HFFc6 (cell line): ENCODE measurements at places on chromosomes 16 and 17. TPM values are rescaled to one million over a fixed set of nuclear protein-coding genes. Genes with fewer than 3 reads are reported as not detected.

GRCh38 chr16:1144476-1145382 lies 8.2 kb upstream of the CACNA1H start:
- DNase-seq, result no peak

The CMTM2 gene
- total RNA-seq, result not detected in 3 replicates

- peak; percentile 58 for DNase-seq
Measured at GRCh38 chr17:42526031-42526444, 10.0 kb upstream of the NAGLU start.

DNA sequence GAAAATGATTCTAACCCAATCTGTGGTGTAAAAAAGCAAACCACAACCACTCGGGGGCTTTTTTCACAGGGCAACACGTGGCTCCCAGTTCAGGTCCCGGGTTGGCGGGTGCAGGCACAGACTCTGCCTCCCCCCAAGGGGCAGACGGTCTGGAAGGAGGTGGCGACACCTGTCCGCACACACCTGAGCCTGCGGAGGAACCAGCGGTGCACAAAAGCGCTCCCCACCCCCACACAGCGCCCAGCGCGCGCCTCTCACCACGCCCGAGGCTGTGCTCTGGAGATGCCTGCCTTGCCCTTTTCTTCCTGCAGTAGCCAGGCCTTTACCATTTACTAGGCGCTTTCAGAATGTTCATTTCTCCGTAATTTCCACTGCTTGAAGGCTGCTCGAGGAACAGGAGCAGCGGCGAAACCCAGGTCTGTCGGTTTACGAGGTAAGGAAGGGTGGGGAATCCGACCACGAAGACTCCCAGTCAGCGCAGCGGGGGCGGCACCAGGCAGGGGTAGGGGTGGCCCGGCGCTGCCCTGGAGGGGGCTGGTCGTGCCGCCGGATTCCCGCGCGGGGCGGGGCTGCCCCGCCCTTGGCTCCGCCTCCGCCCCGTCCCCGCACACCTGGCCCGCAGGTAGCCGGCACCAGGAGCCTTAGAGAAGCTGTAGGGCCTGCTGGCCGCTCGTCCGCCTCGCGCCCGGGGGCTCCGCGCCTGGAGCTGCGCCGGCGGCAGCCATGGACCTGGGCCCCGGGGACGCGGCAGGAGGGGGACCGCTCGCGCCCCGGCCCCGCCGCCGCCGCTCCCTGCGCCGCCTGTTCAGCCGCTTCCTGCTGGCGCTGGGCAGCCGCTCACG lies at the start of gene USP43:
Gene USP43 (plus strand): TSS at position 608 of the 842 bp plus-strand sequence. CDS start 116 bp downstream, at position 724.
- no peak for DNase-seq

DNA sequence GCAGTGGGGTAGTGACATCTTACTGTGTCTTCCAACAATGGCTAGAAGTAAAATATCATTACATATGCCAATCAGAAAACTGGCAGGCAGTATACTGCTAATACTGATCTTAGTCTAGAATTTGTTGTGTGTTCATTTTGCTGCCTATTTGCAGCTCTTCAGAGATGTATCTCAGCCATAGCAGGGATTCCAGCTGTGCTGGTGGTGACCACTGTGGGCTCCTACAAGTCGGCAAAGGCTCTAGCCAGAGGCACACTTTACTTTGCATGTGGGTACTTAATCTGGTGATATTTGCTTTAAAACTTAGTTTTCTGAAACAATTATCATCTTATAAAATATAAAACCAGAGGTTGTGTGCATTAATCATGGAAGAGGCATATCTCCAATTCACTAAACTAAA lies 70.0 kb downstream of the TMC6 start:
- no peak for DNase-seq

DNA sequence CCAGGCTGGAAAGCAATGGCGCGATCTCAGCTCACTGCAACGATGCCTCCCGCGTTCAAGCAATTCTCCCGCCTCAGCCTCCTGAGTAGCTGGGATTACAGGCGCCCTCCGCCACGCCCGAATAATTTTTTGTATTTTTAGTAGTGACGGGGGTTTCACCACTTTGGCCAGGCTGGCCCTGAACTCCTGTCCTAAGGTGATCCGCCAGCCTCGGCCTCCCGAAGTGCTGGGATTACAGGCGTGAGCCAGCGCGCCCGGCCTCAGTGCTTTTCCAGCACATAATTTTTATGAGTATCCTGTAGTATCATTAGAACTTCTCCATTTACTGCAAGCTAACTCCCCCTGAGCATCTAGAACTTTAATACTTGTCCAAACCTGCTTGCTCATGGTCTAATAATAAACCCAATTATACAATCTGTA lies 1.8 kb downstream of the UBE2G1 start:
- no peak for DNase-seq

- no peak for DNase-seq
Measured at GRCh38 chr16:18805257-18805773, 4.0 kb upstream of the ARL6IP1 start.

- DNase-seq, result no peak
Measured at GRCh38 chr17:3049705-3050295, 13.6 kb downstream of the OR1D5 start.

GRCh38 chr16:31258366-31258765 lies 1.4 kb upstream of the ITGAM start:
- DNase-seq, result no peak

DNA sequence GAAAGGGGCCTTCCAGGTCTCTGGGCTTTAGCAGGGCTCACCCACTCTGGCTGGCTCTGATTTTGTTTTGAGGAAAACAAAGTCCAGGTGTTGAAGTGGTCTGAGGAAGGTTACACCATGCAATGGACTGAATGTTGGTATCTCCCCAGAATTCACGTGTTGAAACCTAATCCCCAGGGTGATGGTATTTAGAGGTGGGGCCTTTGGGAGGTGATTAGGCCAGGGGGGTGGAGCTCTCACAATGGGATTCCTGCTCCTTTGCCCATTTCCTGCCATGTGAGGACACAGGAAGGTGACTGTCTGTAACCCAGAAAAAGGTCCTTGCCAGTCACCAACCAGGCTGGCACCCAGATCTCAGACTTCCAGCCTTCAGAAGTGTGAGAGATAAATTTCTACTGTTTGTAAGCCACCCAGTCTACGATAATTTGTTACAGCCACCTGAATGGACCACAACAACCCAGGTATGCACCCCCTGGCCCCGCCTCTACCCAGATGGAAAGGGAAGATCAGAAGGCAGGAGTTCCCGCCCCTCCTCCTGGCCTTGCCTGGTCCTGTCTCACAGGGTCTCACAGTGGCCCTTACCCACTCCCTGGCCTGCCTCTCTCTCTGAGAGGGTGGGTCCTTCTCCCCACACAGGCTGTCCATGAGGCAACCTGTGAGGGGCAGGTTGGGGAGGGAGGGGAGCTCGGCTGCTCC lies 32.0 kb downstream of the LRRC75A start:
- no peak for DNase-seq

The CPPED1 gene
- 56.7 and 64.4 TPM in 2 replicates for total RNA-seq

DNA sequence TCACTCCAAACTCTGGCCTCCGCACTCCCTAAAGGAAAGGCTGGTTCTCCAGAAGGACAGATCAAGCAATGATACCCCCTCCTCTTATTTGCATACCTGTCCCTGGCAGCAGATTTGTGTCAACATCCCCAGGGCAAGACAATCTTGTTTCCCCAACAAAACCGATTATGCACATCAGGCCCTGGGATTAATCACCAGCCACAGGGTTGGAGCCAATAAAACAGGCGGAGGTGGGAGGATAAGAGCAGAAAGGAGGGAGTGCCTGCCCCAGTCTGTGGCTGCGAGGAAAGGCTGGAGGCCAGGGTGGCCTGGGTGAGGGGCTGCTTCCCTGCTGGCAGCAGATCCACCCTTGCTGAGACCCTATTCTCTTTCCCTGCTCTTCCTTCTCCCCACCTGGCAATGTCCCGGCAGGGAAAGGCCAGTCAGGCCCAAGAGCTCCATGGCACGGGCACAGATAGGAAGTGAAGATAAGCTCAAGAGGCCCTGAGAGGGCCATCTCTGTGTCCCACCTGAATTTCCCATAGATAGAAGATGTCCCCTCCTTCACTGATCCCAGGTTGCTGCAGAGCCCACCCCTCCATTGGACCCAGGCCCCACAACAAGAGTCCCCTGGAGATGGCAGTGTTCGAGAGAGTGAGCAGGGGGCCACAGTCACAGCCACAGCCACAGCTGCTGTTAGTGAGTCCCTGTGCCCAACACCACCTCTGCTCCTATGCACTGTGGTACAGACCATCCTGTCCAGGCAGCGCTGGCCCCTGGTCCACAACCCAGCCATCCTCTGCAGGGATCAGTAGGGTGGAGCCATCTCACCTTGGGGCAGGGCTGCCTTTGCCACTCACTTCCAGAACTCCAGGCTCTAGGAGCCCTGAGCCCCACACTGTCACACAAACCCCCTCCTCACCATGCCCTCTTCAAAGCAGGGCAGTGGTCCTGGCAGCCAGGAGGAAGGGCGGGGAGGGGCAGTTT lies 137.5 kb downstream of the SDK2 start:
- no peak for DNase-seq

- no peak for DNase-seq
Measured at GRCh38 chr17:60321336-60322055, 70.4 kb downstream of the USP32 start.

The C16orf74 gene
- total RNA-seq, result 14.4 to 21.0 TPM (median 15.8 TPM) in 3 replicates

DNA sequence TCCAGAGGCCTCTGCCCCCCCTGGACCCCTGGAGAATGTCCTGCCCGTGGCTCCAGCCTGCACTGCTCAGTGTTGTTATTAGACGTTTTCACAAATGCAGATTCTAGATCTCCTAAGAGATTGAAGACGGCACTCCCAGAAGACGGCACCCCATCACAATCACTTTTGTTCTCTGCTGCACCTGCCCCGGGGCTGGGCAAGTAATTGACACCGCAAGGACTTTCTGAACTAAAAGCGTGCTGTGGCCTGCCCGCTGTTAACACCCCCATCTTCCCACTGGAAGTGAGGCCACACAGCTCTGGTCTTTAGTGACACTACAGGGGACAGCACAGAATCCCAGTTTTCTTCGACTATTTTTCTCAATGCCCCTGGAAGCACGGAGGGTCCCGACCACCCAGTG lies 256.9 kb downstream of the ENGASE start:
- DNase-seq, result no peak

The TLE7 gene
- total RNA-seq, result not detected in 3 replicates

DNA sequence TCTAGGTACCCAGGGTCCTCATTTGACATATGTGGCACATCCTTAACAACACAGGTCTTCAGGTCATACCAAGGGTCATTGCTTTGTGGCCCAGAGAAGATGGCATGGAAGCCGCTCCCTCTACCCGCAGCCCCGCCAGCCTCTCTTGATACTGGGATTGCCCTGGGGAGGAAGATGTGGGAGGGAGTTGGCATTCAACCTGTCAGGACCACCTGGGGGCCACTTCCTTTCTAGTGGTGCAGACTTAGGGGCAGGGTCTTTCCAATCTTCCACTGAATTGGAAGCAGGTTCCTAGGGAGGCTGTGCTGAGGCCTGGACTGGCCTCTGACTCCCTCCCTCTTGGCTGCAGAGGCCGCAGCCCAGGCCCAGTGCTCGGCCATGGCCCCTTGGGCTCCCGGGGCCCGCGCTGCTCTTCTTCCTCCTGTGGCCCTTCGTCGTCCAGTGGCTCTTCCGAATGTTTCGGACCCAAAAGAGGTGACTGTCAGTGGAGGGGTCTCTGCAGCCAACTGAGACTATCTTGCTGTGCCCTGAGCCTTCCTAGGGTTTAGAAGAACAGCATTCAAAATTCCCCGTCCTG lies 5.1 kb upstream of the HEXIM1 start:
- DNase-seq, result no peak

- peak; percentile 34 for DNase-seq
Measured at GRCh38 chr16:17313085-17313611, 157.6 kb downstream of the XYLT1 start.

GRCh38 chr17:1124896-1125787 lies 54.6 kb downstream of the ABR start:
- no peak for DNase-seq

GRCh38 chr17:78966123-78966813 lies 13.5 kb downstream of the LGALS3BP start:
- DNase-seq, result no peak

DNA sequence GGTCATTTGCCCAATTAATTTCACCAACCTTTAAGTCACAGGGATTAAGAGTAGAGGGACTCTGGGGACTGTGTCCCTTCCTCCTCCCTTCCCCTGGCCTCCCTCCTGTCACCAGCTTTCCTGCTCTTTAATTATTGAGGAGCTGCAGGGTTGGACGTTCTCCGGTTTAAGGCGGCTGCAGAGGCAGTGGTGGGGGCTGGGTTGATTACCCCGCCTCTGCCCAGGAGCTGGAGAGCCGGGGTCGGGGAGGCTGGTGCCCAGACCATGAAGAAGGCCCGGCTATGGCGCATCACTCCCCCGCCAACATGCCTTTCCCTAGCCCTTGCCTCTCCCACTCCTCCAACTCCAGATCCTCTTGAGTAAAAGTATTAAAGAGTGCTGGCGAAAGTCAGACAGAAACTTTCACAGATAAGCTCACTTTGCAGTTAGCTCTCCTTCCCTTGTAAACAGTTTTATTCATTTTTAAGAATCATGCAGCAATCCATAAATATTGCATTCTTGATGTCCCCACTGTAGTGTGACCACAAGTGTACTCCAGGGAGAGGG lies 1.1 kb upstream of the FOXJ1 start:
- no peak for DNase-seq

DNA sequence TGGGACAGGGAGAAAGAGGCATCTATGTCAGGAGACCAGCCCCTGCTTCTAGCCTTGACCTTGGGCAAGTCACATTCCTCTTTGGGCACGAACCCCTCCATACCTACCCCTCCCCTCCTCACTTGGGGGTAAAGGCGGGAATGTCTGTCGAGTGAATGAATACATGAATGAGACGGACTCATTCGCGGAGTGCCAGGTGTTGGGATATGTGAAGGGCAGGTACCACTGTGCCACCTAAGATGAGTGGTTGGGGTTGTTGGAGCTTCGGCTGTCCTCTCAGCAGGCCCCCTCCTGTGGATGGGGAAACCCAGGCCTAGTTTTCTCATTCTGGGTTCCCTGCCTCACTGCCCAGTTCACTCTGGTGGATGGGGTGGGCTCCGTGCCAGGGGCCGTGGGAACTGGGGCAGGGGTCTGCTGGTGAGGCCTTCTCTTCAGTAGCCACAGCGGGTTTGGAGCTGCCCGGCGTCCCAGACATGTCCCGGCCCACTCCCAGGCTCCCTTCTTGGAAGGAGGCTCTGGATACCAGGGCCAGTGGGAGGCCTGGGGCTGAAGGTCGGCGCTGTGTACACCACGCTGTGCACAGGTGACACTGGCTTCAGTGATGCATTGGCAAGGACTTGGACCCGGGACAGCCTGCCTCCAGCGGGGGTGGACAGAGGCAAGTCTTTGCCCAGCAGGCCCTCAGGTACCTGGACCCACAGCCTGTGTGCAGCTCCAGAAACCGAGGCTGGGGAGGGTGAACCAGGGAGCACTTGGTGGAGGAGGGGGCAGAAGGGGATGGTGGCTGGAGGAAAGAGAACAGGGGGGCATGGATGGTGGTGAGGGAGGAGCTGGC lies 5.6 kb downstream of the GLIS2 start:
- DNase-seq, result no peak

- peak; percentile 88 for DNase-seq
Measured at GRCh38 chr16:48623304-48624016, 13.5 kb upstream of the N4BP1 start.

DNA sequence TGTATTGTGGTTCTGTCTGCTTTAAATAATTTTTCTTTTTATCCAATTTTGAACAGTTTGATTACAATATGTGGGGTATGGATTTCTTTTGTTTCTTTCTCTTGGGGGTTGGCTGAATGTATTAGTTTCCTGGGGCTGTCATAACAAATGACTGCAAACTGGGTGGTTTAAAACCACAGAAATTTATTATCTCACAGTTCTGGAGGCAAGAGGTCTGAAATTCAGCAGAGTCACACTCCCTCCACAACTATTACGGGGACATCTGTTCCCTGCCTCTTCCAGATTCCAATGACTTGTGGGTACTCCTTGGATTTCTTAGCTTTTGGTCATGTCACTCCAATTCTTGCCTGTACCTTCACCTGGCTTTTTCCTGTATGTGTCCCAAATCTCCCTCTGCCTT lies 23.7 kb downstream of the COX11 start:
- no peak for DNase-seq

- DNase-seq, result no peak
Measured at GRCh38 chr17:70654706-70655105, 485.4 kb downstream of the KCNJ2 start.
